ENCODE measurements at places on chromosomes 16 and 17.

- DNase-seq = peak; percentile 70
Measured at GRCh38 chr16:57757326-57757786, 21.8 kb downstream of the KATNB1 start.

DNA sequence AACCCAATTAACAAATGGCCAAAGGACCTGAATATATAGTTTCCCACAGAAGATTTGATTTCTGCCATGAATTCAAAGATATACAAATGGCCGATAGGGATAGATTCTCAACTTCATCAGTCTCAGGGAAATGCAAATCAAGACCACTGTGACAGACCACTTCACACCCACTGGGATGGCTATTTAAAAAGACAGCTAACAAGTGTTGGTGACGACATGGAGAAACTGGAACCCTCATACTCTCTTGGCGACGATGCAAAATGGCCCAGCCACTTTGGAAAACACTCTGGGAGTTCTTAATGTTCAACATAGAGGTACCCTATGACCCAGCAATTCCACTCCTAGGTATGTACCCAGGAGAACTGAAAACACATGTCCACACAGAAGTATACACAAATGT lies 17.4 kb upstream of the KREMEN2 start:
- DNase-seq = no peak

DNA sequence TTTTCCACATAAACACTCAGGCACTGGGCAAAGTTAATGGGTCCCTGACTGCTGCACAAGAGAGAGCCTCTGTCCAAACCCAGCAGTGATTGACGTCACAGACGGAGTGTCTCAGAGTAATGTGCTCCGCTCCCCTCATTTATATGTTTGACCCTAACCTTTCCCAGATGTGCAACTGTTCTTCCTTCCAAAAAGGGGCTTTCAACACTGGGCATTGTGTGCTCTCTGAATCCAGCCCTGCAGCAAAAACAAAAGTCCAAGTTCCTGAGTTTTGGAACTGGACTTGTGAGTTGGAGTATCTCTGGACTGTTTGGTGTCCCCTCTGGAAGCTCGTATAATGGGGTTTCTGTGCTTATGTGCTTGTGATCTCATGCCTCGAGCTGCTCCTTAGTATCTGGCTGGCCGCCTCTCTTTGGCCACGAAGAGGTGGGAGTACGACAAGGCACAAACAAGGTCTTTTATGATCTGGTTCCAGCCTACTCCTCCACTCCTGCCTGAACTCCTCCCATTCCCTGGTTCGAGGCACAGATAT lies 76.4 kb upstream of the SMIM36 start:
- no peak for DNase-seq

DNA sequence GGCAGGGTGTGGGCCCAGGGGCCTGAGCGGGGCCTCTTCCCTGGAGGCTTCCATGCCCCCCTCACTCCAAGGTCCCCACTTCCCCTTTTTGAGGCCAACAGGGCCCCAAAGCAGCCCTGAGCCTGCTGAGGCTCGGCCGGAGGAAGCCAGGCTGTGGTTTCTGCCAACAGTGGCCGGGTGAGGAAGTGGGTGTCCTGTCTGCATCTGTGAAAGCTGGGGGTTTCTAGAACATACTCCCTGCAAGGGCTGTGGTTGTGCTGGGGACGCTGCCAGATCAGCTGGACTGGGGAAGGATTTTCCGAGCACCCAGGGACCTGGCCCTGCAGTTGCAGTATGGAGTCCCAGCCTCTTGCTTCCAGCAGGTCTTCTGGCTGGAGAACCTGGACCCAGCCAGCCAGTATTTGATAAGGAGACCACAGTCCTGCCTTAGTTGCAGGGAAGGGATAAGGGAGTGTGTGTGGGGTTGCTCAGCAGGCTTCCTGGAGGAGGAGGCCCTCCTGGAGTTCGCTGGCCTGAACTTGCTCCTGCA lies 15.7 kb downstream of the ADCY7 start:
- DNase-seq = no peak

DNA sequence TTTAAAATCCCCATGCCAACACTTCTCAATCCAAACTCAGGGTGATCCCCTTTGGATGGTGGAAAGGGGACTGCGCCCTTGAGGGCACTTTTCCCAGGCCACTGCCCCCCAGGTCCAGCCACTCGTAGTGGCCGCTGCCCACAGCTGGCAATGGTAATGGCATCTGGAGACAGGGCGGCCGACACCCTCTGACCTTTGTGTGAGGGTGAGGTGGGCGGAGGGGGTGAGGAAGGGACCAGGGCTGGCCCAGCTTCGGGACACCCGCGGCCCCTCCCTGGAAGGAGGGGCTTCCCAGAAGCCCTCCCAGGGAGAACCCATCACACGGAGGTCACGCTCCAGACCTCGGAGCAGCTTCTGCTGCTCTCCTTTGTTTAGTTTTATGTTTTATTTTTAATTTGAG lies 289.7 kb downstream of the FOXL1 start:
- DNase-seq = no peak

GRCh38 chr17:66373944-66374817 lies 71.8 kb downstream of the PRKCA start:
- peak; percentile 27 for DNase-seq

DNA sequence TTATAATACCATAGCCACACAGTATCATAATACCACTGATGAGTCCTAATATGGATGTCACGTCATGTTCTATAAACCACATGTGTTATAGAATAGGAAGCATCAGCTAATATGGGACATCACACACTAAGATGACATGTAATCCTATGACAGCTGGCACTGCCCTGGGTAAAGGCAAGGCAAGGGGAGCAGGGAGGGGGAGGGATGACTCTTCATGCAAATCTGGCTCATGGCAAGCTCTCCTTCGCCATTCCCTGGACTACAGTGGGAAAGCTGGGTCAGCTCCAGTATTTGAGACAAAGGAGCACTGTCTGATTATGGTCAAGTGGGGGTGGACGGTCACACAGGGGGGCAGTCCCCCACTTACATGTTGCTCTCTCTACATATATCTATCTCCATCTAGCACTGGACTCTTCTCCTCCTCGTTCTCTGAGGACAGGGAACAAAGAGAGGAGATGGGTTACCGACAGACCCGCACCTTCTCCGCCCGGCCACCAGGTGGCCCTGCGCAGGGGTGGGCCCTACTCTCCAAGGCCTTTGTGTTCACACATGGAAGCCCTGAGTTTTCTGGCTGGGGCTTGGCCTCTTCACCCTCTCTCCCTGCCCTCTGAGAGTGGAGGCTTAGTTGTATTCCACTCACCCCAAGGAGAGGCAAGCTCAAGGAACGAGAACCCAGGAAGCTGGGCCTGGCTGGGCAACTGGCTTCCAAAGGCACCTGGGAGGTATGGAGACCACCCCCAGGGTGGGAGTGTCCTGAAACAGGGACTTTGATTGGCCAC lies 23.4 kb upstream of the MPO start:
- DNase-seq = peak; percentile 56

DNA sequence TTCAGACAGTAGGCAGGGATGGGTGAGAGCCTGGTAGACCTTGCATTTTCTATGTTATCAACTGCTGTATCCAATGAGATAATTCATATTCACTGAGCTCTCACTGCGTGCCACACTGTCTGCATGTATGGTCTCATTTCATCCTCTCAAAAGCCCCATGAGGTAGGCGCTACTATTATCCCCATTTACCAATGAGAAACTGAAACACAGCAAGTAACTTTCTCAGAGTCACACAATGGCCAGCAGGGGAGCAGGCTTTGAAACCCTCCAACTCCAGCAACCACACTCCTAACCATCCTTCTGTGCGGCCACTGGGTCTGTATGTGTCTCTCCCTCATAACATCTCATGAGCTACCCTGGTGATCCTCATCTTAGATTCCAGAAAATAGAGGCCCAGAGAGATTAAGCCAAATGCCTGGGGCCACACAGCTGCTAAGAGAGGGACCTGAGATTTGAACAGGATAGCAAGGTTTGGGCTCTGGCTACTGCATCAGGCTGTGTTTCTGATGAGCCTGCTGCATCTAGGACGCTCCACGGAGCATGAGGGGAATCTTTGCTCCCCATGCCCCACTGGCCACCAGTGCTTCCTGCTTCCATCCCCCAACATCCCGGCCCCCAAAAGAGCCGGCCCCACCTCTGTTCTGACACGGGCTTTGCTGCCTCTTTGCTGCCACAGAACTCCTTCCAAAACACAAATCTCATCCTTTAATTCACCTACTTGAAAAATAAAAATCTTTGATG lies 3.2 kb downstream of the CCR7 start:
- peak; percentile 62 for DNase-seq

DNA sequence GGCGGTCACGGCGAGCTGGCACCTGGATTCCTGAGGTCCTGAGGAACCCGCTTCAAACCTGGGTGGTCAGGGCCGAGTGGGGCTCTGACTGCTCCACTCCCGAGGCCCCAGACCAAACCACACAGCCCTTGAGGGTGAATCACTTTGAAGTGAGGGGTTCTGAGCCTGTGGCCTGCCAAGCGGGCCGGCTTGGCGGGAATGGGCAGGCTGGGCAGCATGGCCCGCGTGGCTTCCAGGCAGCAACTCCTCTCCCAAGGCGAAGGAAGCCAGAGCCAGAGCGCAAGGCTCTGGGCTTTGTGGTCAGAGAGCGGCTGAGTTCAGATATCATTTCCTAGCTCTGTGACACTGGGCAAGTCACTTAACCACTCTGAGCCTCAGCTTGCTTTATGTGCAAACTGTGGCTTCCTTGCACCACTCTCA lies 42.7 kb downstream of the CMIP start:
- no peak for DNase-seq

DNA sequence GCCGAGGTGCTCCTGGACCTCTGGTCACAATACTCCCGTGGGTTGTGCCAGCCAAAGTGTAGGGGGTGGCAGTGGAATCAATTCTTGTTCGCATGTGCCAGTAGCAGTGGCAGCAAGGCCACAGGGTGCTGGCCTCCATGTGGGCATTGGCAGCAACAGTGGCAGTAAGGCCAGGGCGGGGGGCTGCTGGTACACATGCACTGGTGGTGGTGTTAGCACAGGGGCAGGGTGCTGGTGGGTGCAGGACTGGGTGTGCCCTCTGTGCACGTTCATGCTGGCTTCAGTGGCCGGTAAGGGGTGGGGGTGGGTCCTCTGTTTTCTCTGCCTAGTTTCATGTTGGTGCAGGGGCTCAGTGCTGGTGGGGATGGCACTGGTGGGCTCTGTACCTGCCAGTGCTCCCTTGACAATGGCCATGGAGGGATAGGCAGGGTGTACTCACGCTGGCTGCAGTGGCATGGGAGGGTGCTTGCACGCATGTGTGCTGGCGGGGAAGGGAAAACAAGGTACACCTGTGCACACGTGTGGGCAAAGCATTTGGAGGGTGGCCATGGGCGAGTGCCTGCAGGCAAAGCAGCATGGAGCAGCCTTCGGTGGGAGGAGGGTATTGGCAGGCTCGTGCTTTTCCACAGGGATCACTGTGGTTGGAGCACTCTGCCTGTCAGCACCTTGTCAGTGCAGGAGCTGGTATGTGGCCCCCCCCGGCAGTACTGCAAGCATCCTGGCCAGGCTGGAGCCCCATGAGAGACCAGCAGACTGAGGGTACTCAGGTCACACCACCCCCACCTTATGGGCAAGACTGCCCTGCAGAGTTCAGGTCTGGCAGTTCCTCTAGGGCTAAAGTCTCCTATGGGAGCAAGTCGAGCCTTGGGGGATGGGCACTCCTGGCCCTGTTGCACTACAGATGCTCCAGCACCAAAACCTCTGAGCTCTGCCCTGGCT lies 35.8 kb downstream of the NF1 start:
- DNase-seq = no peak

GRCh38 chr16:85913688-85914422 lies 14.9 kb downstream of the IRF8 start:
- no peak for DNase-seq

GRCh38 chr17:48873696-48874443 lies 18.7 kb upstream of the ATP5MC1 start:
- no peak for DNase-seq

GRCh38 chr17:5840811-5841446 lies 229.2 kb upstream of the WSCD1 start:
- DNase-seq = no peak

- no peak for DNase-seq
Measured at GRCh38 chr16:56841233-56841632, 23.8 kb upstream of the SLC12A3 start.

DNA sequence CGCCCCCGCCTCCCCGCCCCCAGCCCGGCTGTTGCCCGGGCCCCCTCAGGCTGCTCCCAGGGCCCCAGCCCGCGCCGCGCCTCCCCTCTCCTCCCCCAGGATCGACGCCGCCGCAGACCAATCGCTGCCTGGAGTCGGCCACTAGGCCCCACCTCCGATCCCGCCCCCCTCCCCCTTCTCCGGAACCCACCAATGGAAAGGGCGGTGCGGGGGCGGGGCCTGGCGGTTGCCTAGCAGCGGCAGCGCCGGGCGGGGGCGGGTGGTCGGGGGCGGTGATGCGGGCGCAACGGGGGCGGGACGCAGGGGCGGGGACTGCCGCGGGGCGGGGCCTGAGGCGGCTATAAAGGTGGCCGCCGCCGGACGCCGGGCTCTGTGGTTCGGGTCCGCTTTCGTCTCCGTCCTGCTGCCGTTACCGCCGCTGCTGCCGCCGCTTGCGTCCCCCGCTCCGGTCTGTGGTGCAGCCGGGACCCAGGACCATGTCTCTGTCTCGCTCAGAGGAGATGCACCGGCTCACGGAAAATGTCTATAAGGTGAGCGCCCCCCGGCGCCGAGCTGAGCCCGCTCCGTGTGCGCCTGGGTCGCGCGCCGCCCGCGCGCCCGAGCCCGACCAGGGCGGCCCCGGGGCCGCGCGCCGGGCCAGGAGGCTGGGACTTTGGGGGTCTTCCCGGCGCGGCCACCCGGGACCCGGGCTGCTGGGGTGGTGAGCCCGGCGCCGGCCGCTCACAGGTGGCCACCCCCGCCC lies at the start of gene BAIAP2:
Gene BAIAP2, plus strand, starts transcription at position 373 of the 742 bp plus-strand sequence. Its CDS starts 104 bp downstream, at position 477.
- peak; percentile 94 for DNase-seq

DNA sequence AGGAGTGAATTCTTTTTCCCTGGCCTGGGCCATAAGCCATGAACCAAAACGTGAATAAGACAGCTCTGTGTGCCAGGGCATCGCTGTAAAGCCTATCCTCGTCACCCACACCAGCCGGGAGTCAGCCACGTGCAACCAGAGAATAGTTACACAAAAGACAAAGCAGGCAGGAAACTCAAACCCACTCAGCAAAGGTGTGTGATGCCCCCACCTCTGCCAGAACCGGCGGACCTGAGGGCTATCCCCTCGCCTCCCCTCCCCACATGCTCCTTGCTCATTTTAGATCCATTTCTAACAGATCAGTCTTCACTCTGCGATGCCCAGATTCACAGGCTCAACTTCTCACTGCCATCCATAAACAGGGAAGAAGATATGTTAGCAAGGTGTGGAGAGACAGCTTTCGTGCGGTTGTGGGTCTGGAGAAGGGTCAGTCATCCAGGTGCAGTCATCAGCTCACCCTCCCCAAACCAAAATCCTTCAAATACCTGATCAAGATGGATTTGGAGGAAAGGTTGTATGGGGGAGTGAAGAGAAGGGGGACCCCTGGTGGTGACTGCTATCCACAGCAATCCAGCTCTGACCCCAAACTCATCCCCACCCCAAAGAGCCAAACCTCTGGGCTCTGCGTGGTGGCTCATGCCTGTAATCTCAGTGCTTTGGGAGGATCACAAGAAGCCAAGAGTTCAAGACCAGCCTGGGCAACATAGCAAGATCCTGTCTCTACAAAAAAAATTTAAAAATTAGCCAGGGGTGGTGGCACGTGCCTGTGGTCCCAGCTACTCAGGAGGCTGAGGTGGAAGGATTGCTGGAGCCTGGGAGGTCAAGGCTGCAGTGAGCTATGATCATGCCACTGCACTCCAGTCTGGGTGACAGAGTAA lies 219.2 kb downstream of the C16orf78 start:
- DNase-seq = peak; percentile 42

GRCh38 chr17:17120294-17120693 lies 78.0 kb downstream of the MPRIP start:
- no peak for DNase-seq

GRCh38 chr17:74734256-74734655 lies 2.8 kb upstream of the RAB37 start:
- DNase-seq = no peak

GRCh38 chr16:57403965-57404817 lies at the start of gene CCL17:
CCL17 (plus strand) TSS chr16:57404767; CDS start chr16:57413933, 9,166 bp downstream.
- no peak for DNase-seq

Measured in naive thymus-derived CD4-positive, alpha-beta T cell (primary cell).